ENCODE measurements at places on chromosomes 4 and X. TPM values are rescaled to one million over a fixed set of nuclear protein-coding genes. Genes with fewer than 3 reads are reported as not detected.
A peak's percentile ranks its signal among the peaks of the same experiment; 100 is the strongest.

Gene SSX1
- total RNA-seq = not detected

Gene CT45A10
- total RNA-seq = not detected

Gene DKK2
- total RNA-seq = 15.1 TPM

Gene GABRA4
- total RNA-seq = 1.5 TPM

Gene CENPVL1
- total RNA-seq = 0.85 TPM

Gene KLHL13
- 5.2 TPM for total RNA-seq

- DNase-seq = no peak
Observed at GRCh38 chr4:105619188-105619931, 66.9 kb downstream of the ARHGEF38 start.

DNA sequence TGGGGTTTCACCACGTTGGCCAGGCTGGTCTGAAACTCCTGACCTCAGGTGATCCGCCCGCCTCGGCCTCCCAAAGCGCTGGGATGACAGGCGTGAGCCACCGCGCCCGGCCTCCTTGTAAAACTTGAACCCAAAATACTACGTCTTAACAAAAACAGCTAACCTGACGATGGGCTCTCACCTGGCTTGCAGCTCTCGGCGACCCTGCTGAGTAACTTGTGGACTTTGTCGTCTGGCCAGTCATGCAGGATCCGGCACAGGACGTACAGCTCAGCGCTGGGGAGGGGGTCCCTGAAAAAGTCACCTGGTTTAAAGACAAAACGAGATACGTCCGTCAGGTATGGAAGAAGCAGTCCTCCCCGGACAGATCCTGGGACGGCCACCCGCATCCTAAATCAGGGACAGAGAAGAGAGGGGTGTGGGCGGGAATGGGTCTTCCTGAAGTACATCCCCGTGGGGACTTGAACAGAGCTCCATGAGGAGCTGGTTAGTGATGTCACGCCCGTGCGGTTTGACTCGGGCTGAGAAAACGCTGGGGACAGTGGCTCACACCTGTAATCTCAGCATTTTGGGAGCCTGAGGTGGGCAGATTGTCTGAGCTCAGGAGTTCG is 20.7 kb upstream of the SLC25A6 start:
- DNase-seq = no peak

DNA sequence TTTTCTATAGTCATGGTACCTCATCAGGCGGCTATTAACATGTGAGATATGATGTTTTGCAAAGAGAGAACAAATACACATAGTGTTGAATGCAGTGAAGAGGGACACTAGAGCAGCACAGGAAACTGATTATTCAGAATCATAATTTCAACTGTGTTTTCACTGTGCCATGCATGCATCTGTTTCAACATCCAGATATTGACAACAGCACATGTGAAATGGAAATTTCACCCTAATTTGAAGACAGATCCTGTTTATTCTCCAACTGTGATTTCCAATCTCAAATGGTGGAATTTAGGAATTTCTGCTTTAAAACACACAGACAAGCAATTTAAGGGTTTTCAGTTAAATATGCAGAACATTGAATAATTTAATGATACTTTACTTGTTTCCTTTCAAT is 288.6 kb downstream of the KCTD8 start:
- no peak for DNase-seq

- DNase-seq = no peak
Observed at GRCh38 chrX:132505116-132505515, 16.3 kb upstream of the MBNL3 start.

DNA sequence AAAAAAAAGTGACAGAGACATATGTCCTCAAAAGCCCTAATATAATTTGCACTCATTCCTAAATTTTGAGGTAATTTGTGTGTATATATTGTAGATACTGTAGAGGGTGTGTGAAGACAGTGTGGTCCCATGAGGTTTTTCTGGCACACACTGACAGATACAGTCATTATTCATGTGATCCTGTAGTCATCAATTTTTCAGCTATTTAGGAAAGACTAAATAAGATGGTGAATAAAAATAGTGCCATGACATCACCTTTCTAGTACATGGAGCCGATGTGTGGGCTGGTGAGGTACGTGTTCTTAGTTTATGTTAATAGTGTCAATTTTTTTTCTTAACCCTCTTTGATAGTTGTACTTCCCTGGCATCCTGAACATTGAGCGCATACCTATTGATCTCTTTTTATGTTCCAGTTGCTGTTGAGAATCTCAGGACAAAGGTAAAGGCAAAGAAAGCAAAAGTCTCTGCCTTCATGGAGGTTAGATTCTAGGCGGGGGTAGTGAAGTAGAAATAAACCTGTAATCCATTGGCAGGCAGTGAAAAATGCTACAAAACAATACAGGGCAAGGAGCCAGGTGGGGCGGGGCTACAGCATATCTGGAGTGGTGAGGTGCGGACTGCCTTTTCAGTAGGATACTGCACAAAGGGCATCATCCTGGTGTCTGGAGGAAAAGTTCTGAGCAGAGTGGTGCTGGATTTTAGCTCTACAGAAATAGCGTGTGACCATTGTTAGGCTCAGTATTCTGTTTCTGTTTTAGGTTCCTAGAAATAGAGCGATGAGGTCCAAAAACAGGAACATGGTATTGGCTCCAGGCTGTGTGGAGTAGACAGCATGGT is 93.8 kb downstream of the ARHGAP10 start:
- DNase-seq = no peak

DNA sequence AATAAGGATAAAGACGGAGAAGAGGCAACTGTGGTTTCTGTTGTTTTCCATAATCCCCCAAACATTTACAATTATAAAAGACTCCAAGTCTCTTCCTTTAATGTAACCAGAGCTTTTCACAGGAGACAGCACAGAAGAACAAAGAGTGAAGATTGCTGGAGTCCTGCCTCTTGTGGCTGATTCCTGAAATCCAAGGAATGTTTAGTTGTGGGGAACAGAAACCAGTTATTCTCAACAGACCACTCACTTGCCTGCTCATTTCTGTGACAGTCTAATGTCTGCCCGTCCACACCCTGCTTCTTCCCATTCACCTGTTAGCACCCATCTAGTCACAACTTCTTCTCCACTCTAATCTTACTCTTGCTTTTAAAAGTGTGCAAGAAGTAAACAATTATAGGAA is 12.1 kb downstream of the TEX13B start:
- no peak for DNase-seq

- DNase-seq = no peak
Observed at GRCh38 chrX:150184491-150184890, 178.6 kb upstream of the MAMLD1 start.

DNA sequence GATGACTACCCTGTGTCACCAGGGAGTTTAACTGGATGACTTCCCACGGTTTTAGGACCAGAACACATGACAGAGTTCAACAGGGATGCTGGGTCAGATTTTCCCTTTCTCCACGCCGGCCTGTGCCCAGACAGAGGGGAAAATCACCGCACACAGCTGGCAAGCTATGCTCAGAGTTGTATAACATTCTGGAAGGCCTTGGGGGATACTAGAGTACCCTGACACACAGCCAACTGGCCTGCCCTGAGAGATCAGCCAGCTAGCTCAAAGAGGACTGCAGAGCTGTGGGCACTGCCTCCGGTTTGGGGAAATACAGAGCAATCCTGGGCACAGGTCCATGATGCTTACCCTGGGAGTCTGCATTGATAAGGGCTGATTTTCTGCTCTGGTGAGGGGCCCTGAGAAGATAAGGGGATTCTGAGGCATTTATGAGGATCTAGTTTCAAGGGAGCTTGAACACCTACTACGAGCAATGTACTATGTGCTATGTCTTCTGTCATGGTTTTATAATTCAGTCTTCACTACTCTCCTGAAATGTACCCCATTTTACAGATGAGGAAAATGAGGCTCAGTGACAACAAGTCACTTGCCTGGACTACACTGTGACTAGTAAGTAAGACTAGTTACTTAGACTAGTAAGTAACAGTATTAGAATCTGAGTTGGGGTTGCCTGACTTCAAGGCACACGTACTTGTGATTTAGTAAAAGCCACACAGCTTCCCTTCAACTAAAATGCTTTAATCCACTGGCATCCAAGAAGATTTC is 14.7 kb downstream of the C4orf54 start:
- DNase-seq = no peak

GRCh38 chr4:145340071-145340675 is 141.5 kb upstream of the SMAD1 start:
- DNase-seq = no peak

DNA sequence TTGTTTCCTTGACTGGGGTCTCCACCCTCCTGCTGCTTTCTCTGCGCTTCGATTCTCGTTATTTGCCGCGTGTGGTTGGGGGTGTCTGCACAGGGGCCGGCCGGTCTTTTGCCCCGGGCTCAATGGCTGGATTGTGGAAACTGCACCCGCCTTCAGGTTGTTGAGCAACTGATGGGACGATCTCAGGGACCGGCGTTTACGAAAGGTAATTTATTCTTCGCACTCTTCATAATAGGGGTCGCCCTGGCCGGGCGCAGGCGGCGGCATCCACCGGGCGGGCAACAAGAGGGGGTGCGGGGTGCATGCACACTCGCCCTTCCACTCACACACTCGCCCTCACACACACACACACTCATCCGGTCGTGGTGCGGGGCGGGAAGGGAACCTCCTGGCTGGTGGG is 1.4 kb downstream of the ADGRL3 start:
- DNase-seq = no peak

DNA sequence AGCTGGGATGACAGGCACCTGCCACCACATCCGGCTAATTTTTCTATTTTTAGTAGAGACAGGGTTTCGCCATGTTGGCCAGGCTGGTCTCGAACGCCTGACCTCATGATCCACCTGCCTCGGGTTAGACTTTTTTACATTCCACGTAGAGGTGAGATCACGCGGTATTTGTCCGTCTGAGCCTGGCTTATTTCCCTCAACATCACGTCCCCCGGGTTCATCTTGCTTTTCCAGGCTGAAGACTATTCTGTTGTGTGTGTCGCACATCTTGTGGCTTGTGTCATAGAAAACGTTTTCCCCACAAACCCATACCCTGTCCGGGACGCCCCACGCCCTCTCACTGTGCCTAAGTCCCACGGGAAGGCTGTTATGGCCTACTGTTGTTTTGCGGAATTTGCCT is 185.3 kb downstream of the CRLF2 start:
- DNase-seq = no peak

- DNase-seq = no peak
Observed at GRCh38 chrX:123513585-123514278, 219.1 kb downstream of the THOC2 start.

GRCh38 chr4:174324725-174325124 is 41.0 kb downstream of the CEP44 start:
- DNase-seq = no peak

DNA sequence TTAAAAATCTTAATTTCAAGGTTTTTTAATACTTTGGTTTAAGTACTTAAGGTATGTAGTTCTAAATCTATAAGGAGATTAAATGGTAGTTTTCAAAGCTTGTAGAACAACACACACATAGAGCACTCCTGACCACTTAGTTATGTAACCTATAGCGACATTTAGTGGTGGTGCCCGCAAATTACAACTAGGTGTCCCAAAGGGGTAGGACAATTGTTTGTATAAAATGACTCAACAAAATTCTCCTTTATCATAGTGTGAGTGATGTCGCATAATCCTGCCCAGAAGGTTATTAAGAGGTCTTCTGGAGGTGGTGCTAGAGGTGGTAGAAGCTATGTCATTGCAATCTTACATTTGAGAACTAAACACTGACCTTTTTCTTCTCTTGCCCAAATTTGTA is 373.0 kb upstream of the RASGEF1B start:
- DNase-seq = peak; percentile 70

DNA sequence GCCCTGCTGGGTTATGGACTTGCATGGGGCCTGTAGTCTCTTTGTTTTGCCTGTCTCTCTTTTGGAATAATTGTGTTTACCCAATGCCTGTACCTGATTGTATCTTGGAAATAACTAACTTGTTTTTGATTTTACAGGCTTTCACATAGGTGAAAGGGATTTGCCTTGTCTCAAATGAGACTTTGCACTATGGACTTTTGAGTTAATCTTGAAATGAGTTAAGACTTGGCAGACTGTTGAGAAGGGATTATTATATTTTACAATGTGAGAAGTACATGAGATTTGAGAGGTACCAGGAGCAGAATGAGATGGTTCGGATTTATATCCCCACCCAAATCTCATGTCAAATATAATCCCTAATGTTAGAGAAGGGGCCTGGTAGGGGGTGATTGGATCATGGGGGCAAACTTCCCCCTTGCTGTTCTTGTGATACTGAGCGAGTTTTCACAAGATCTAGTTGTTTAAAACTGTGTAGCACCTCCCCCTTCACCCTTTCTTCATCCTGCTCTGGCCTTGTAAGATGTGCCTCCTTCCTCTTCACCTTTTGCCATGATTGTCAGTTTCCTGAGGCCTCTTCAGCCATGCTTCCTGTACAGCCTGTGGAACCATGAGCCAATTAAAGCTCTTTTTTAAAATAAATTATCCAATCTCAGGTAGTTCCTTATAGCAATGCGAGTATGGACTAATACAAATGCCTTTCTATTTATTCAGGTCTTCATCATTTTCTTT is 102.3 kb downstream of the MSN start:
- DNase-seq = no peak

GRCh38 chr4:41763729-41764128 is 15.2 kb upstream of the PHOX2B start:
- no peak for DNase-seq

DNA sequence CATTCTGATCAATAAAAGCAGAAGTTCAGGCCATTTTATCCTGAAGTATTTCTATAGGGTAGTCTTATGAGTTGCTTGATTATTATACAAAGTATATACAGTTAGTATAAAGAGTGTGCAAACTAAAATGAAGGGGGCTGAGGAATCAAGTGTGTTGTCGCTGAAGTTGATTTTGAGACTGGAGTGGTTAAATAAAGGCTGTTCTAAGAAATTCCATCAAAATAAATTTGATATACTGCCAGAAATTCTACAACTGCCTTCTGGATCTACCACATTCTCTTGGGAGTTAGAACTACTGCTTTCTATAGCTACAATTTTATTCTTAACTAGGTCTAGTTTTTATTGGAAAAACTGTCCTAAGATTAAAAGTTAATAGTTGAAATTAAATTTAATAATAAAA is 12.4 kb downstream of the EDNRA start:
- DNase-seq = no peak

DNA sequence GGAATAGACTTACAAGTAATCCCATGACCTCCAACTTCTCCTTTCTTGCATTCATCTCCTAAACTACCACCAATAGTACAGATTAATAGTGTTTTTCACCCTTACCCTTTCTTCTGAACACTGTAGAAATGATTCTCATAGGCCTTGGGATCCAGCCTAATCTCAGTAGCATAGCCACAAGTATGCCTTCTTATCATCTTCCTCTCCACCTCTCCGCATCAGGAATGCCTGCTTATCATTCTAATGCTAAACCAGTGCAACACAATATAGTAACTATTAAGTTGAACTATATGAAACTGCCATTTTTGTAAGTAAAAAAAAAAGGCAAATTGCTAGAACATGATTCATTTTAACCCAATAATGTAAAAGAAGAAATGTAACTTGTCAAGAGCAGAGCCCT is 79.5 kb upstream of the IL2 start:
- no peak for DNase-seq

GRCh38 chrX:115368876-115369275 is 79.4 kb downstream of the LUZP4 start:
- DNase-seq = no peak

- no peak for DNase-seq
Observed at GRCh38 chr4:156765277-156765676, 206.3 kb downstream of the PDGFC start.

- no peak for DNase-seq
Observed at GRCh38 chr4:37431417-37431743, 186.8 kb downstream of the NWD2 start.

GRCh38 chr4:41683326-41683725 is 65.2 kb downstream of the PHOX2B start:
- DNase-seq = no peak

All from type B pancreatic cell (in vitro differentiated cells).